ENCODE measurements at places on chromosomes 5 and 9.

DNA sequence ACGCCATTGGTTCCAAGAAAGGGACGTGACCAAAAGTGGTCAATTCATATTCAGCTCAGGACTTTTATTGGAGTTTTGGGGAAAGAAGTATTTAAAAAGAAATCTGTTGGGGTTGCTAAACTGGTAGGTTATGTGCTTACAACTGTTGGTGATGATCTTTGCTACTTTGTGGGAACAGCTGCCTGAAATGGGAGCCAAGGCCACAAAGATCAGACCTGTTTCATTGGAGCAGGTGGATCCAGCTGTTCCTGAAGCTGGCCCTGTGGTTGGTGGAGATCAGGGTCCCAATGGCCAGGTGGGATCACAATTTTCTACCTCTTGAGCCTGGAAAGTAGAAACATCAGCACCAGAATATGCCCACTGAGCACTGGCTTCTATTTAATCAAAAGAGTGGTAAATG, 144.5 kb downstream of the PSAT1 start:
- DNase-seq, result no peak

DNA sequence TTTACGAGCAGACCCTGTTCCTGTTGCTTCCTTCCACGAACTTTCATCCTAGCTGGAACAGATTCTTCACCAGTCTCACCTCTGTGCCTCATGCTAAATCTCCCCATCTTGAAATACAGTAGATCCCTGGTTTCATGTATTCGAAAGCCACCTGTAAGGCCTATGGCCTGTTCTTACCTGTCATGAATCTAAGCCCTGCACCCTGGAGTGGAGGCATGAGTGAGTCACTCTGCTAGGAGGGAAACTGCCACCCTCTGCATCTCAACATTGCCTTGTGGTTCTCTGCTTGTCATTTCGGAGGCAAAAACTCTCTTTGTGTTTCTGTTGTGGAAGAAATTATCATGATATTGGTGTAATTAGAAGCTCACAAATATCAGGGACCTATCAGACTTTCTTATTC, 320.0 kb downstream of the ENC1 start:
- no peak for DNase-seq

DNA sequence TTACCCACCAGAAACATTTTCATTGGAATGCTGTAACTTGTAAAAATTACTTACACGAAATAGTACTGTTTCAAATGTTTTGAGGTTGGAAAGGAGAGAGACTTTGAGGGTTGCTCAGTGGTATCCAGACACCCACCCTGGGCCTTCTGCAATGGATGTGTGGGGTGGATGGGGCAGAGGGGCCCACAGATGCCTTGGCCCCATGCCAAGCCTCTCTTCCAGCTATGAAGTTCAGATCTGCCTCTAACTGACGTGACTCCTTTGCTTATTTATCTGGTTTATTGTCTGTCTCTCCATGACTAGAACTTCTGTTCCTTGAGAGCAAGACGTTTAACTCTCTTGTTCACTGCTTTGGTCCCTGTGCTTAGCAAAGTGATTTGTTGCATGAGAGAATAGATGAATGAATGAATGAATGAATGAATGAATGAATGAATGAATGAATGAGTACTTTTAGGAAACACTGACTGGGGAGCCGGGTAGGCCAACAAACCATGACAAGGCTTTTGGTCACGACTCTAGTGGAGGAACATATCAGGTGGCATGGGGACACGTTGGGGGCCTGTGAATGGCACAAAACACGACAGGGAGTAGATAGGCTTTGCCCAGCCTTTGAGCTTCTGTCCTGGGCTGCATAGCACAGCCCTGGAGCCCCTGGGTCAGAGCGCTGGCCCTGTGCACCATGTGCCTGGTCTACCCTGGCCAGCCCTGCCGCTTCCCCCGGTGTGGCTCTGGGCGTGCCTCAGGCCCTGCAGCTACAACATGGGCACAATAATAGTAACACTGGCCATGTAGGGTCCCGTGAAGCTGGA, 31.8 kb downstream of the AK8 start:
- DNase-seq, result no peak

GRCh38 chr9:126158588-126159429, 167.8 kb upstream of the MVB12B start:
- DNase-seq, result no peak

- DNase-seq, result no peak
Measured at GRCh38 chr5:172511952-172512351, 57.6 kb upstream of the SH3PXD2B start.

GRCh38 chr9:135946392-135946994, 14.7 kb downstream of the UBAC1 start:
- no peak for DNase-seq

- no peak for DNase-seq
Measured at GRCh38 chr9:23822261-23823169, 3.5 kb downstream of the ELAVL2 start.

- no peak for DNase-seq
Measured at GRCh38 chr9:127444921-127445850, 6.0 kb downstream of the RPL12 start.

DNA sequence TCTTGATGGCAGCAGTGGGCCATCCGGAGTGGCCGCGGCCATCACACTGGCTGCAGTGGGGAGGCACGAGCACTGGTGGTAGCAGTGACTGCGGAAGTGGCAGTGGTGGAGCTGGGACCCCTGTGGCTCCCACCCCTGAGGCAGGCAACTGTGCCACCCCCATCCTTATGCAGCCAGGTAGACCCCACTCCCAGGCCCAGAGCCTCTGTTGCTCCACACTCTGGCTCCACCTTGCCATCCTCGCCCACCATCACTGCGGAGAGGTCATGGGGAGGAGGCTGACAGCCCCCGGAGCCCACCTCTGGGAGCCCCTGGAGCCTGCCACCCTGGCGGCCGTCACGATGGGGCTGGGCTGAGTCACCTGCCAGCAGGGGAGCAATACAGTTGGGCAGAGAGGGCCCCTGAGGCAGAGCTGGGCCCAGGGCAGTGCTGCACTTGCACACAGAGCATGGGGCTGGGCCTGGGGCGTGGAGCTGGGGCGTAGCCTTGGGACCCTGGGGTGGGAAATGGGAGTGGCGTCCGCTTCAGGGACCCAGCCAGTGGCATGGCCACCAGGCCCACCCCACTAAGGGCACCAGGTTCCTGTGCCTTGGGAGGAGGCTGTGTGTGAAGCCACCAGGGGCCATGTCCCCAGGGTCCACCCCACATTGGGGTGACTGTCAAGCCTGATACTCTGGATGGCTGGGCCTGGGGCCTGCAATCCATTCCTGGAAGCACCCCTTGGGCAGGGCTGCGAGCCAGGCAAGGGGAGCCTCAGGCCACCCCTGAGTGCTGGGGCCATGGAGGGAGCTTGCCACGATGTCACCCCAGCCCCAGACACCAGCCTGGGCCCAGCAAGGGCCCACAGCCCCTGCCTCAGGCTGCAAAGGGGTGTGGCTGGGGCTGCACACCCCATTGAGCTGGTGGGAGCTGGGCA, 7.7 kb downstream of the AMBP start:
- no peak for DNase-seq

GRCh38 chr5:102627315-102627714, 127.8 kb upstream of the PAM start:
- DNase-seq, result no peak

- no peak for DNase-seq
Measured at GRCh38 chr5:140109018-140109758, 4.7 kb upstream of the PURA start.

- no peak for DNase-seq
Measured at GRCh38 chr5:178312880-178313282, 80.3 kb upstream of the PHYKPL start.

- DNase-seq, result no peak
Measured at GRCh38 chr5:135829179-135829578, 5.3 kb upstream of the SLC25A48 start.

DNA sequence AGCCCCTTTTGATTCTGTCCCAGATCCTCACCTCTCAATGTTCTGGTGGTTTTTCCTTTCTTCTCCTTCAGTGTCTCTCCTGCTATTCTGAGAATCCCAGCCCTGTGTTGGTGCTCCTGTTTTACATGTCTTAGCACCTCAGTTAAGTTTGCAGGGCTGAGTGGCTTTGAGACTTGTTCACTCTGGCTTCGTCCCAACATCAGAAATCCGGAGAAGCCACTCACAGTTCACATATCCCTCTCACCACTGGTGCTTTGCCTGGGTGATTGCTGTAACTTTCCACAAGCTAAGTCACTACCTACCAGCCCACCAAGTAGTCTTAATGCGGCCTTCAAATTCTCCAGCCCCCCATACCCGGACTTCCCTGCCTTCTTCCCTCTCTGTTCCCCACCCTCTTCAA, 40.2 kb downstream of the CYFIP2 start:
- no peak for DNase-seq

DNA sequence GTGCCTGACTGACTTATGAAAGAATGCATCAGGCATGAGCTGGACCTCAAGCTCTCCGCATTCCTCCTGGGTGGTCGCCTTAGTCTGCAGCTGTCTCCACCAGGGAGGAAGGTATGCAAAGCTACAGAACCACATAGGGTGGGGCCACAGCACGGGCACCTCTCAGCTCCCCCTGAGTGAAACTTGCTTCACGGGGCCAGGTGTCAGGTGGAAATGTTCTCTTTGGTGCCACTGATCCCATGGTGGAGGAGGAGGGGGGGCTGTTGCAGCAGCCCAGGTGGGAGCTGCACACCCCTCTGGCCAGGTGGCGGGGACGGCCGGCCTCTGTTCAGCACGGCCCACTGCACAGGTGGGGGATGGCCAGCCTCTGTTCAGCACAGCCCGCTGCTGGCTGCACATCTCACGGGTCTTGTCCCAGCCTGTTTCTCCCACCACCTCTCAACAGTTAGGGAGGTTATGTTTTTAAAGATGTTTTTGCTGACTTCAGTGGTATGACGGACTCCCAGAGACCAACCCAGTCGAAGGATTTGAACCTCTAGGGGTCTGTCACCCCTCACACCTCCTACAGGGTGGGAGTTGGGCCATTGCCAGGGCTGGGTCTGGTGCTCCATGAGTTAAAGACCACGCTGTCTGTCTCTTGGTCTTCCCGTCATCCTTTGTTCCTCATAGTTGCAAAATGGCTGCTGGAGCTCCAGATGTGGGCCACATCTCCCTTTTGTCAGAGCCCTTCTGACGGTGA, 34.3 kb downstream of the MRPL36 start:
- no peak for DNase-seq

- no peak for DNase-seq
Measured at GRCh38 chr9:126348911-126349550, 22.4 kb downstream of the MVB12B start.

DNA sequence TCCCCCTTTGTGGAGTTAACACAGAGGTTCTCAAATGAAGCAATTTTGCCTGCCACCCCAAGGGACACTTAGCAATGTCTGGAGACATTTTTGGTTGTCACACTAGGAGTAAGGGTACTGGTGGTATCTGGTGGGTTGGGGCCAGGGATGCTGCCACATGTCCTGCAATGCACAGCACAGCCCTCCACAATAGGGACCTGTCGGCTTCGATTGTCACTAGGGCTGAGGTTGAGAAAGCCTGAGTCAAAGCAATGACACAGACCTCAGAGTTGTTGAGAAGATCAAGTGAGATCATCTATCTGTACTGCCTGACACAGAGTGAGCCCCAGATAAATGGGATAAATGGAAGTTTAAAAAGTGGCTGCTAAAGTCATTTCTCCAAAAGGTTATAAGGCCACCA, 249.2 kb upstream of the KLF4 start:
- DNase-seq, result no peak

DNA sequence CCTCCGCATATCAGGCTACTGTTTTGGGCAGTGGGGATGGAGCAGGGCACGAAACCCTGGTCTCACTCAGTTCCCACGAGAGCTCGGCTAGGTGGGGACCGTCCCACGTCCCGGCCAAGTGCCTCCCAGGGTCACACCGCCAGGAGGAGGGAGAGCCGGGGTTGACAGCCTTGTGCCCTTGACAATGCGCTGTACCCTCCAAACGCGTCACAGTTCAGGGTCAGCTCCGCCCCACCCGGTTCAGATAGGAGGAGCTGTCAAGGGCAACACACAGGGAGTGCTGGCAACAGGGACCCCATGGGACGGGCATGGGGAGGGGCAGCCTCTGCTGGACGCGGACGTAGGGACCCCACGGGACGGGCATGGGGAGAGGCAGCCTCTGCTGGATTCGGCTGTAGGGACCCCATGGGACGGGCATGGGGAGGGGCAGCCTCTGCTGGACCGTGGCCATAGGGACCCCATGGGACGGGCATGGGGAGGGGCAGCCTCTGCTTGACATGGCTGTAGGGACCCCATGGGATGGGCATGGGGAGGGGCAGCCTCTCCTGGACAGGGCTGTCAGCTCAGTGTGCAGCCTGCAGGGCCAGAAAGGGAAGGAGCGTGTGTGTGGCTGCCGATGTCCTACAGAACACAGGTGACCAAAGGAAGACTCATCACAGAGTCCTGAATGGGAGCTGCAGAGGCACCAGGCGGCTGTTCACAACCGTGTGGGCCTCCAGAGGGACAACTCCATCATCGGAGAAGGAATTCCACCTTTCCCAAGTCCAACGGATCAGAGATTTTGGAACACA, 29.4 kb downstream of the PNPLA7 start:
- no peak for DNase-seq

- DNase-seq, result no peak
Measured at GRCh38 chr5:65914641-65915196, 11.7 kb upstream of the ERBIN start.

DNA sequence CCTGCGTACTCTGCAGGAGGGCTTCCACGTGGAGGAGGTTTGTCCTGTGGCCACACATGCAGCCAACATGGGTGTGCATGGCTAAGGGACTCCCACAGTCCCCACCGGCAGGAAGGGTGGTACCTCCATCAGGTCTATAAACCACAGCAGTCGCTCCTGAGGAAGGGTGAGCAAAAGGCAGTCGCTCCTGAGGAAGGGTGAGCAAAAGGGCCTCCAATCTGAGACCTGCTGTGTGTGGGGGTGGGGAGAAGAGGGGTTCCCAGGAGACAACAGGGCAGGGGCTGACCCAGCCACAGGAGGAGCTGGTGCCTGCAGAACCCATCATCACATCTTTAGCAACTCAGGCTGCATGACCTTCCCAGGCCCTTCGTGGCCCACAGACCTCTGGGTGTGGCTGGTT, 30.3 kb upstream of the AKNA start:
- no peak for DNase-seq

DNA sequence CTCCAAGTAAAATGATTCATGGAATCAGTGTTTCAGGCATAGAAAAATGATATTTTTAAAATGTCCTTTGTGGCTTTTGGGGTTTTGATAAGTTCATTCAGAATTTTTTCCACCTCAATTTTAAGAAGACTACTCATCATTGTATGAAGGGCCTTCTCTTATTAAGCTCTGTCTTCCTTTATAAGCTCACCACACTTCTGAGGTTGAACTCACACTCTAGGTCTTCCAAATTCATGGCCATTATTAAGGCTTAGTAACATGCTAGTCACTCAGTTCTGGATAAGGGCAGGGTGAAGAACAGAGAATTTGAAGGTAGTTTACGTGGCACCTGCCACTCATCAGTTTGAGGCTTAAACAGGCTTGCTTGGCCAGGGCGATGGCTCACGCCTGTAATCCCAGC, 4.2 kb downstream of the MELK start:
- no peak for DNase-seq

DNA sequence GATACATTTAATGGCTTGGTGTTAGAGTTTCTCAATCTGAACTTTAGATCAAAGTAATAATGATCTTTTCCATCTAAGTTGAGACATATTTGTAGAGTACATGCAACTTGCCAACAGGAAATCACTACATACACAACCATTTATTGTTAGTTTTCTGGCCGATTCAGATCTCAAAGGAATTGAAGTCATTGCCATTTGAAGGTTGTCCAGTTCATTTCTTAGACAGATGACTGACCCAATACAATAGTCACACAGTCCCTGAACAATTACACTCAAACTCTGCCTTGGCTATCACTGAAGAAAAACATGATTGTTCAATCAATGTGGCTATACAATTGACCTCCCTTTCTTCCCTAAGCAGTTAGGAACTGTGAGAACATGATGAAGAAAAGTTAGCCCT, 753.2 kb upstream of the RIOK2 start:
- no peak for DNase-seq

GRCh38 chr9:5493679-5494511, 16.4 kb upstream of the PDCD1LG2 start:
- DNase-seq, result no peak

Measured in NCI-H1930 (cell line).